ENCODE measurements at places on chromosomes 4 and X. TPM values are rescaled to one million over a fixed set of nuclear protein-coding genes. Genes with fewer than 3 reads are reported as not detected.

- DNase-seq = no peak
- no peaks in the 10 kb centered on the region for H3K36me3 ChIP-seq
- H3K4me1 ChIP-seq = no peaks in the 10 kb centered on the region
- H3K27me3 ChIP-seq = no peaks in the 10 kb centered on the region
- no peak overlapping the region for H3K27ac ChIP-seq
These were observed 315.5 kb upstream of the ADGRL3 start for GRCh38 chr4:60884587-60884986.

- no peak for DNase-seq
- no peak overlapping the region for H3K4me3 ChIP-seq
- no peak overlapping the region for H3K27ac ChIP-seq
- H3K27me3 ChIP-seq = no peaks in the 10 kb centered on the region
These were observed 542.6 kb upstream of the IGFBP7 start for GRCh38 chr4:57652779-57653178.

DNA sequence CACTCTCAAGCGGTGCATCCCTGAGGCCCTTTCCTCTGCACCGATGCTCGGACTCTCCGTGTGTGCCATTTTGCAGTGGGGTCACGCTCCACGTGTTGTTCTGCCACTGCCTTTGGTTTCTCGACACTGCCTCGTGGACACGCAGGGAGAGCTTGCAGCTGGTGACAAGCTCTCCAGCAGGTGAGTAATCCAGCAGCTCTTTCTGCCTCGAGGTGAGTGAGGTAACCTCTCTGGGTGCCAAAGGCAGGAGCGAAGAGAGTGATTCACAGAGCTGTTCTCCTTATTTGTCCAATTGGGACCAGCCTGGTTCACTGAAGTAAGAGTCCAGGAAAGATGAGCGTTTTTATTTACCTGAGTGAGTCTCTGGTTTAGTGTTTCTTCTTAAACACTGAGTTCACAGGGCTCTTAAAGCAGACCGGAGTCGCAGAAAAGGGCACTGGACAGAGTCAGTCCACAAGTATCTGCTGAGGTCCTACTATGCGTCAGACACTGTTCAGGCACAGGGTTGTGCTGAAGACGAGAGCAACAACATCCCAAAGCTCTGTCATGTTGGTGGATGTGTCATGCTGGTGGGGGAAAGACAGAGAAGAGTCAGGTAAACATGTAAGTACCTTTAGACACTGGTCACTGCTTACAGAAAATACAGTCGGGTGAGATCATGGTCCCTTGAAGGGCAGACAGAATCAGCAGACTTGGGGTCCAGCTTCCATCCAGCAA is 61.8 kb downstream of the FHDC1 start:
- H3K36me3 ChIP-seq = no peaks in the 10 kb centered on the region
- H3K27me3 ChIP-seq = no peaks in the 10 kb centered on the region
- peaks cover 8% of the 10 kb centered on the region for H3K4me1 ChIP-seq
- peak; percentile 57 for DNase-seq
- no peak overlapping the region for H3K27ac ChIP-seq
- no peak overlapping the region for H3K4me3 ChIP-seq

- H3K4me1 ChIP-seq = no peaks in the 10 kb centered on the region
- H3K4me3 ChIP-seq = no peak overlapping the region
- no peak overlapping the region for H3K27ac ChIP-seq
- DNase-seq = no peak
- no peaks in the 10 kb centered on the region for H3K36me3 ChIP-seq
These were observed 41.0 kb upstream of the DMD start for GRCh38 chrX:33252306-33252825.

- H3K27me3 ChIP-seq = no peaks in the 10 kb centered on the region
- H3K27ac ChIP-seq = no peak overlapping the region
- no peak for DNase-seq
- H3K4me1 ChIP-seq = no peaks in the 10 kb centered on the region
These were observed 516.8 kb downstream of the SMARCA1 start for GRCh38 chrX:129006491-129006890.

GRCh38 chr4:56613101-56613862 is 67.8 kb downstream of the HOPX start:
- DNase-seq = no peak
- H3K27ac ChIP-seq = no peak overlapping the region
- H3K4me1 ChIP-seq = no peaks in the 10 kb centered on the region

- H3K4me1 ChIP-seq = no peaks in the 10 kb centered on the region
- H3K27ac ChIP-seq = no peak overlapping the region
- H3K27me3 ChIP-seq = no peaks in the 10 kb centered on the region
- H3K36me3 ChIP-seq = no peaks in the 10 kb centered on the region
- H3K4me3 ChIP-seq = no peak overlapping the region
These were observed 30.0 kb upstream of the ANXA5 start for GRCh38 chr4:121726642-121727268.

DNA sequence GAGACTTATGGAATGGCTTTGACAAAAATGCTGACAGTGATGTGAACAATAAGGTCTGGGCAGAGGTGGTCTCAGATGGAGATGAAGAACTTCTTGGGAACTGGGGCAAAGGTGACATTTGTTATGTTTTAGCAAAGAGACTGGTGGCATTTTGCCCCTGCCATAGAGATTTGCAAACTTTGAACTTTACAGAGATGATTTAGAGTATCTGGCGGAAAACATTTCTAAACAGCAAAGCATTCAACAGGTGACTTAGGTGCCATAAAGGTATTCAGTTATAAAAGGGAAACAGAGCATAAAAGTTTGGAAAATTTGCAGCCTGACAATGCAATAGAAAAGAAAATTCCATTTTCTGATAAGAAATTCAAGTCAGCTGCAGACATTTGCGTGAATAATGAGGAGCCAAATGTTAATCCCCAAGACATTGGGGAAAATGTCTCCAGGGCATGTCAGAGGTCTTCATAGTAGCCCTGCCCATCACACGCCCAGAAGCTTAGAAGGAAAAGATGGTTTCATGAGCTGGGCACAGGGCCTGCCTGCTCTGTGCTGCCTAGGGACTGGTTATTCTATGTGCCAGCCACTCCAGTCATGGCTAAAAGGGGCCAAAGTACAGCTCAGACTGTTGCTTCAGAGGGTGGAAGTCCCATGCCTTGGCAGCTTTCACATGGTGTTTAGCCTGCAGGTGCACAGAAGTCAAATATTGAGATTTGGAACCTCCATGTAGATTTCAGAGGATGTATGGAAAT is 782.2 kb downstream of the TRAM1L1 start:
- H3K27ac ChIP-seq = no peak overlapping the region
- H3K4me1 ChIP-seq = no peaks in the 10 kb centered on the region
- DNase-seq = no peak
- no peak overlapping the region for H3K4me3 ChIP-seq

- no peak overlapping the region for H3K4me3 ChIP-seq
- peaks cover 6% of the 10 kb centered on the region for H3K4me1 ChIP-seq
- no peak overlapping the region for H3K27ac ChIP-seq
- no peak for DNase-seq
These were observed 56.3 kb downstream of the RGS12 start for GRCh38 chr4:3349116-3349515.

DNA sequence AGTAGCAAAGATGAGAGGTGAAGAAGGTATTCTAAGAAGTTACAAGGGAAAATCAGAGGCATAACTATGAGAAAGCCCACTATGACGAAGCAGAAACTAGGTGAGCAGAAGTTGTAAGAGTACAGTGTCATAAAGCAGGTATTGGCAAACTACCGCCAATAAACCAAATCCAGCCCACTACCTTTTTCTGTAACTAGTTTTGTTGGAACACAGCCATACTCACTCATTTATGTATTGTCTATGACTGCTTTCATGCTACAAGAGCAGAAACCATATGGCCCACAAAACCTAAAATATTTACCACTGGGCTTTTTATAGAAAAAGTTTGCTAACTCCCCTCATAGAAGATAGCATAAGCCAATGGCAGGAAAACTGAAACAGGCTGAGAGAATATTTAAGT is 31.8 kb upstream of the ZCCHC13 start:
- H3K36me3 ChIP-seq = no peaks in the 10 kb centered on the region
- no peak overlapping the region for H3K4me3 ChIP-seq
- H3K4me1 ChIP-seq = no peaks in the 10 kb centered on the region
- no peak for DNase-seq
- H3K27me3 ChIP-seq = no peaks in the 10 kb centered on the region

DNA sequence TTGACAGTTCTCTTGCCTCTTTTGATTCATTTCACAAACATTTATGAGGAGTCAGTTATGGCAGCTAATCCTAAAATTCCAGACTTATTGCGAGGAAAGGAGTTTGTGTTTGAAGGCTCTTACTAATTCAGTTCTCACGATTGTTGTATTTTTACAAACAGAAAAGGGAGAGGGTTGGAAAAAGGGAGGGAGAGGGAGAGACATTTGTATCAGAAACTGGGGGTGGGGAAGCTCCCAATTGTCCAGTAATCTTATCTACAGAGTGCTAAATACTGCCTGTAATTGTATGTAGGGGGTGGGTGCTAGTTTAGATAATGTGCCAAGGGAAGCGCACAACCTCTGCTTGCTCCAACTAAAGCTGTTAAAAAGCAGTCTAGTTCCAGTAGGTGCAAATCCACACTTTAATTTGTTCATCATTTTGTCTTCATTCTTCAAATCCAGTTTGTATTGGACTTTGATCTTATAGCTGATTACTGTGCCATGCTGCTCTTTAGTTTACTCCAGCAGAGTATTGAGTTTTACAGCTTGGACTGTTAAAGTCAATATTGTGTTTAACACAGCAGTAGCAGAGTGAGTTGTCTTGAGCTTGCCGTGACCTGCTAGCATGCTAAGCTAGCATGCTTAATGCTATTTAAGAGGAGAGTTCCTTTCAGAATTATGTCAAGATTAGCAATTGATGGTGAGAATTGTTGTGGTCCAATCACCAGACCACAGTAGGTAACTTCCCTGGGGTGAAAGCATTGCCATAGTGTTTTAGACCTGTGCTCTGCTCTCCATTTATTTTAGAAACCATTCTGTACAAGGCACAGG is 13.9 kb downstream of the FNIP2 start:
- no peak for DNase-seq
- no peak overlapping the region for H3K4me3 ChIP-seq
- H3K27ac ChIP-seq = peak overlapping the region; percentile 23
- no peaks in the 10 kb centered on the region for H3K27me3 ChIP-seq
- H3K4me1 ChIP-seq = peaks cover 71% of the 10 kb centered on the region

- no peak overlapping the region for H3K27ac ChIP-seq
- H3K27me3 ChIP-seq = no peaks in the 10 kb centered on the region
- H3K4me1 ChIP-seq = no peaks in the 10 kb centered on the region
- H3K36me3 ChIP-seq = peaks cover 76% of the 10 kb centered on the region
These were observed 19.2 kb downstream of the MED28 start for GRCh38 chr4:17633600-17633999.

HTR2C gene
- not detected for total RNA-seq

TRAPPC11 gene
- total RNA-seq = 73.3 TPM

BBS12 gene
- 3.1 TPM for total RNA-seq

RHOXF2 gene
- total RNA-seq = 0.29 TPM
